ENCODE measurements at places on chromosomes 3 and 15. TPM values are rescaled to one million over a fixed set of nuclear protein-coding genes. Genes with fewer than 3 reads are reported as not detected.

The DNAH12 gene
- total RNA-seq, result 0.02 TPM

The EFCAB12 gene
- total RNA-seq, result 0.13 TPM

The FILIP1L gene
- total RNA-seq, result 0.09 TPM

The RLBP1 gene
- total RNA-seq, result 1.3 TPM

The LMLN gene
- 7.4 TPM for total RNA-seq

The GUCA1C gene
- not detected for total RNA-seq

The ATP2B2 gene
- not detected for total RNA-seq
